Activated CD4-positive, alpha-beta T cell treated with anti-CD3 and anti-CD28 coated beads for 36 hours (primary cell): ENCODE measurements at places on chromosomes 5 and 9.
A peak's percentile ranks its signal among the peaks of the same experiment; 100 is the strongest.

DNA sequence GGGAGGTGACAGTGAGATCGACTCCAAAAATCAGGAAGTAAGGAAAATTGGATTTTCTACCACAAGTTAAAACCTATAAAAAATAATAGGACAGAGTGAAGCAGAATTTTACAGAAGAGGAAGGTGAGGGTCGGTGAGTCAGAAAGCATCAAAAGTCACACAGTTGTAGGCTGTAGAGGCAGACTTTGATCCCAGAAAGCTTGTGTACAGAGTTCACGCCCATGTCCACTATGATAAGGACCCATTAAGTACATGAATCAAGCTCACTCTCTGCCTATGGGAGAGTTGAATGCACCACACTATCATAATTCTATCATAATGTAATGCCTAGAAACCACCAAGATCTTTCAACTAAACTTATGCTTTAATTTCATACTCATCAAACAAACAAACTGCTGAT is 291.2 kb downstream of the PRELID2 start:
- DNase-seq: no peak

DNA sequence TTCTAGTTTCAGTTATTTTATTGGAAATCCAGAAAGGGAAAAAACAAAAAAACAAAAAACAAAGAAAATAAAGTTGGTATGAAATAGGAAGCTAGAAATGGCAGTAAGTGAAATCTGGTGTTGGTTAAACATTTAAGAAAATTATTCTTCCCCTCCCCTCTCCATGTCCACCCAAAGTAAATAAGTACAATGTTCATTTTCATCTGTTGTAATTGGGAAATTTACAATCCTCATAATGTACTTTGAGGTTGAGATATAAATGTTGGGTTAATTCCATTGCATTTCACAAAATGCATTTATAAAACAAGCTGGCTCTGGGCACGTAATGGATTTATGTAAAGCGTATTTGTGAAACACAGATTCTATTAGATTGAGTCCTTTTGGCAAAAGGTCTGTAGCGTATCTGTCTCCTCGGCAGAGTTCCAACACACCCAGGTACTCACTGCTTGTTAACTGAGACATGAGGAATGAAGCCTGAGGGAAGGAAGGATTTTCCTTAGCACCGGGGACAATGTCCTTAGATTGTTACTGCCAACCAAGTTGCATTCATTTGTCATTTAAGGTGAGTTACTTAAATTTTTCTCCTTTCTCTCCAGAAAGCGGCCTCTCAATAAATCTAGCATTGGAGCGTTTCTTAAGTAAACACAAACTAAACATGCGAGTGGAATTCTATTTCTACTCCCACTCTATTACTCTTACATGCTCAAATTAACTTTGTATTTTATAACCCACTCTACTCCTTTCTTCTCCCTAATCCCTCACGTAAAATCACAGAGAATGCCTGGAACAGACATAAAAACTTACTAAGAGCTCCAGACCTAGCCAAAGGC is 912.3 kb upstream of the WWC1 start:
- DNase-seq: no peak

DNA sequence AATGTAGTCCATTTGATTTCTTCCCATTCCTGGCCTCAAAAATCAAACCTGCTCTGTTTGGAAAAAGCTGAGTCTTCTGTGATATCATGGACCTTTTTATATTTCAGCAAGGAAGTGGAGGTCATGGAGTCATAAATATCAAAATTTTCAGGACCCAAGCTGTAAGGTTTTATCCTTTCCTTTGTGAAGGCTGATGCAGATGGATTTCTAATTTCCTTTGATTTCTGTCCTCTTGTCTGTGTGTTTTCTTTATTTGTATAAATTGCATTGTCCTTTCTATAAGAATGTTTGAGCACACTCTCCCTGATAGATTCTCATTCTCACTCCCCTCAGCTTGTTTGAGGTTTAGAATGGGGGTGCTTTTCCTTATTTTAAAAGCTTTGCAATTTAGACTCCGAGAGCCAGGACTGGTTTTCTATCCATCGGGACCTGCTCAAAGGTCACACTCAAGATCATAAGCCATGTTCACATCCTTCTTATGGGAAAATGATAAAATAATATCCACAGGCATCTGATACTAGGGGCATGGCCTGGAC is 127.4 kb upstream of the TMEM161B start:
- DNase-seq: no peak

GRCh38 chr5:111299831-111300432 is 75.7 kb downstream of the CAMK4 start:
- DNase-seq: no peak

- no peak for DNase-seq
Measured at GRCh38 chr5:101284736-101285375, 381.8 kb upstream of the ST8SIA4 start.

DNA sequence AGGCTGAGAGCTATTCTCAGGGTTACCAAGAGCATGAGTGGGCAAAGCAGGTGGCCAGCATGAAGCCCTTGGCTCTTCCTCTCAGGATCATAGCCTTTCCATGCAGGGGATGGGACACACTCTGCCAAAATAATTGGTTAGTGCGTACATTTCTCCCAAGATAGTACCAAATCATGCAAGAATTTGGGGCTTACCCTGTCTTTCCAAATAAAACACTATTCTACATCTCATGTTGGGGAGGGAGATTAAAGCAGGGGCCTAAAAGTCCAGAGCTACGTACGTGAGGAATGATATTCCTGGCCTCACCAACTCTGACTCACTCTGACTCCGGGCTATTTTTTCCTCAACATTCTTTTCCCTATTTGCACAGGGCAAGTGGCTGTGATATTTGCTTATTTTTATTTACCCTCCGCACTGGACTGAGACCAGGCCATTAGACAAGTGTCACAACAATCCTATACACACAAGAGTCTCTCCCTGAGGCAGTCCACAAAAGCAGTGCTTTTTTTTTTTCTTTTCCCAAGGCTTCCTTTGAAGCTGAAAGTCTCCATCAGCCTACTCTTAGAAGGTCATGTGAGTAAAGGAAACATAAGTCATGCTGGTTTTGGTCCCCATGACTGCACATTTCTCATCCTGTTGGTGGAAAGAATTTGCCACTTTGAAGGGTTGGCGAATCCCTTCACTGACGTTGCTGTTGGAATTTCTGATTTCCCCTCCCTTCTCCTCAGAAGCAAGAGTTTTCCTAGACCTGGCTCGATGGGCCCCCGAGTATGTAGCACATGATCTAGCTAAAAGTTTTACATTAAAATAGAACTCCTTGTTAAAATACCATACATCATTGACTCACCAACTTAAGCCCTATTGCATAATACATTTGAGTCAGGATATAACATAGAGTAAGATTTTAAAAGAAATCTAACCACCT is 40.0 kb downstream of the TMEM252 start:
- no peak for DNase-seq

DNA sequence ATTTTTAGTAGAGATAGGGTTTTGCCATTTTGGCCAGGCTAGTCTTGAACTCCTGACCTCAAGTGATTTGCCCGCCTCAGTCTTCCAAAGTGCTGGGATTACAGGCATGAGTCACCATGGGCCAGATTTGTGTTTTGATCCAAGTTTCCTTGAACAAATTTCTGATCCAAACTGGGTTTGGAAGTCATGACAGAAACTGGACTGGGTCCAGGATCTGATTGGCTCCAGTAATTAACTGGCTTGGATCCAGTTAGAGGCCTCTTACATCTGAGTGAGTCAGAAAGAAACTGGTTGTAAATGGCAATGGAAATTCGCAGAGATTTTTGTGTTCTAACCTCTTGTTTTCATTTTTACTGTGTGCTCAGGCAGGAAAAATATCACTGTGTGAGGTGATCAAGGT is 141.6 kb downstream of the SLC25A46 start:
- DNase-seq: no peak

- DNase-seq: peak; percentile 80
Measured at GRCh38 chr5:111735583-111736270, 21.3 kb downstream of the NREP start.

- peak; percentile 81 for DNase-seq
Measured at GRCh38 chr5:77143998-77144836, 57.1 kb upstream of the ZBED3 start.

- no peak for DNase-seq
Measured at GRCh38 chr5:64487283-64487682, 18.5 kb upstream of the RGS7BP start.

DNA sequence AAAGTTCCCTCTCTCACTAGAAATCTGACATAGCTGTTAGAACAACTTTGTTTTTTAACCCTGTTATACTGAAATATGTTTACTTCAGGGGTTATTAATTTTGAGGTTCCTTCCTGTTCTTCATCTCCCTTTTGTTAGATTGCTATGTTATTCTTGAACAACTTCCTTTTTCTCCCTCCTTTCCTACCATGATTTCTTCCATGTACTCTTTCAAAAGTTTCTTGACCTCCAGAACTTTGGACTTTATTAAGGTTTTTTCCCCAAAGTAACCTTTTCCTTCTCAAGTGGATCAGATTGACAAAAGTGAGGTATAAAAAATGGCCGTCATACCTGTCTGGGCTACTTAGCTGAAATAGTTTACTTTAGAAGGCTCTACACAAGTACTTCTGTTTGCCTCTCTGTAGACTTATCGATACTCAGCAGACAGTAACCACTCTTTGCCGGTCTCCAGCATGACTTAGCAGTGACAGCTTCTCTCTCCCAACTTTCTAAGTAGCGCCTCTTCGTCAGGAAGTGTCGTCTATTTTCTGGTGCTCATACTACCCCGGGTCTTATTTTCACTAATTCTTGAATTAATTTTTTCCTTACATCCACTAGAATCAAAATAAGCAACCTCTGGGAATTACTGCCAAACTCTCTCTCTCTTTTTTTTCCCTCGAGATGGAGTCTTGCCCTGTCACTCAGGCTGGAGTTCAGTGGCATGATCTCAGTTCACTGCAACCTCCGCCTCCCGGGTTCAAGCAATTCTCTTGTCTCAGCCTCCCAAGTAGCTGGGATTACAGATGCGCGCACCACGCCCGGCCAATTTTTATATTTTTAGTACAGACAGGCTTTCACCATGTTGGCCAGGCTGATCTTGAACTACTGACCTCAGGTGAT is 19.7 kb downstream of the NFIL3 start:
- DNase-seq: no peak

- DNase-seq: no peak
Measured at GRCh38 chr5:36060420-36060887, 6.2 kb downstream of the UGT3A2 start.

GRCh38 chr5:12974856-12975255 is 969.6 kb downstream of the DNAH5 start:
- DNase-seq: no peak

DNA sequence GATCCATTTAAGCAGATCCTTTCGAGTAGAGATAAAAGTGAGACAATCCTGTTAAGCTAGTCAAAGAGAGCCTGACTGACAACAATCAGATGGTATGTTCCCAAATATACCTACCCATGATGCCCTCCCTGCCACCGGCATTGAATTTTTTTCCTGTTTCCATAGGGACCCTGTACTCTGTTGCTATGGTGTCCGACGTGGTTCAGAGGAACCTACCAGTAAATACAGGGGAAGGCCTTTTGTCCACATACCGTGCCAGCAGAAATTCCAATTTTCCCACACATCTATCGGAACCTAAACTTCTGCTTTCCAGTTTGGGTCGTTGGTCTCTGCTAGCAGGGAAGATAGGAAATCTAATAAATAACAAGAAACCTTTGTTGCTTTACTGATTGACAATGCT is 64.7 kb downstream of the MEGF10 start:
- DNase-seq: no peak

DNA sequence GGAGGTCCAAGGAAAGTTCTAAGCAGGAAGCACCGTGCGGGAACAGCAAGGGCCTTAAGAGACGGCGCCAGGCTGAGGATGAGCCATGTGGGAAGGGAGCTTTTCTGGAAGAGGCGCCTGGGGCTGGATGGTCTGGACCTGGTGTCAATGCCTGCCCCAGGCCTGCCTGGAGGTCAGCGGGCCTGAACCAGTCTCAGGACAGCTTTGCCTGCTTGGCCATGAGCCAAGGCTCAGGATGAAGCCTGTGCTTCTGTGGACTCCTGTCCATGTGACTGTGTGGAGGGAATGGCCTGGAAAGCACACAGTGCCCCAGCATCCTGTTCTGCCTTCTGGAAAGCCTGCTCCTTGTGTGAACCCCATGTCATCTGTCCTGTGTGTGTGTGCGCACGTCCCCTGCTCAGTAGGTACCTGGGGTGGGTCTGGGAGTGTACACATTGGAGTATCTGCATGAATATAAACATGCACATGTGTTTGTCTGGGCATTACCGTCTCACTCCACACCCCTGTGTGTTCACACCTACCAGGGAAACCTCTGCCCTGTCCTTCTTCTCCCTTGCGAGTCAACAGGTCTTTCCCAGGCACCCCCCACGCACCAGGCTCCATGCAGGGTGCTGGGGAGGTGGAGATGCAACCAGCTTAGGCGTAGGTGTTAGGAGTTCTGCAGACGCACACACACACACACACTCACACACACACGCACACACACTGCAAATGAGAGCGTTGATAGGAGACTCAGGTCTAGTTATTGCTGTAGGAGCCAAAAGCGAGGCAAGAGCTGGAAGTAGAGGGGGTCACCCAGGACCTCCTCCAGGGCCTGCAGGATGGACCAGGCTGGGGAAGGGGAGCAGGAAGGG is 24.8 kb downstream of the DAB2IP start:
- no peak for DNase-seq

GRCh38 chr9:76891874-76892273 is 14.0 kb downstream of the PRUNE2 start:
- DNase-seq: no peak

DNA sequence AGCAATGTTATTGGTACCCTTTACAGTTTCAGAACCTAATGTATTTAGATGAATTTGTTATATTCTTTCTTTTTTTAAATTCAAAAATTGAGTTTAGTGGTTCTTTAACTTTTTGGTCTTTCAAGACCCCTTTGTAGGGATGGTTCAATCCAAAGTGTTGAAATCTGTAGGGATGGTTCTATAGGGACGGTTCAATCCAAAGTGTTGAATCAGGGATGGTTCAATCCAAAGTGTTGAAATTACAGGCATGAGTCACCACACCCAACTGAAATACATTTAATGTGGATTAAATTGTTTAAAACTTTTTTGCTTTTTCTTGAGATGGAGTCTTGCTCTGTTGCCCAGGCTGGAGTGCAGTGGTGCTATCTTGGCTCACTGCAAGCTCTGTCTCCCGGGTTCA is 30.6 kb downstream of the SNX2 start:
- DNase-seq: no peak

DNA sequence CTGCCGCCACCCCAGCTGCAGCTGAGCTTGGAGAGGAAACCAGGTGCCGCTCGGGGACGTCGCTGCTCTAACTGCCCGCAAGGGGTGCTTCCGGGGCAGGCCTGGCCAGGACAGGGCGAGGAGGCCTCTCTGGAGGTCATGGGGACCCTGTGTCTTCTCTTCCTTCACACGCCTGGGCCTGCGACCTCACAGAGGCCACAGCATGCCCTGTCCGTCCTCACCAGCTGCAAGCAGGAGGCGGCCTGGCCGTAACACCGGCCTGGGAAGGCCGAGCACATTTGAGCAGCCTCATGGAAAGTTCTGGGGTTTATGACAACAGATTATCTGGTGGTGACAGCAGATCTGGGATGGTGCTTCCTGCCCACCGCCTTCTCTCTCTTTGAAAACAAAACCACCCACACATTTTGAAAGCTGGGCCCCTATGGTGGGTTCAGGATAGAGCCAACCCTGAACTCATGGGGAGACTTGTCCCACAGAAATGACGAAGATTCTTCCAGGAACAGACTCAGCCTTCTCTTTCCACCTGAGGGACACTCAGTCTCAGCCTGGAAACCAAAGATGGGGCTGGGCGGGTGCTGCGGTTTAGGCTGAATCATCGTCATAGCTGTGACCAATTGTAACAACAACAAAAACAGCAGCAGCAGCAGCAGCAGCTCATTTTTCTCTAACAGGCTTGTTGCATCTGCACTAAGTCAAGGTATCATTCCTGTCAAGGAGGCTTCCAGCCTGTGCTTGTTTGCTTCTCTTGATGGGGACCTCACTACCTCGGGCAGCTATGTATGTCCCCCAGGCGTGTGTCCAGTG is 99.6 kb upstream of the RAPGEF1 start:
- peak; percentile 86 for DNase-seq

GRCh38 chr9:107368696-107369095 is 85.6 kb downstream of the RAD23B start:
- DNase-seq: no peak
